Stimulated activated CD8-positive, alpha-beta memory T cell treated with anti-CD3 and anti-CD28 coated beads, Interleukin-15, amount 100 ng/mL, for 24 hours (primary cell): ENCODE measurements at places on chromosomes 7 and 10.

DNA sequence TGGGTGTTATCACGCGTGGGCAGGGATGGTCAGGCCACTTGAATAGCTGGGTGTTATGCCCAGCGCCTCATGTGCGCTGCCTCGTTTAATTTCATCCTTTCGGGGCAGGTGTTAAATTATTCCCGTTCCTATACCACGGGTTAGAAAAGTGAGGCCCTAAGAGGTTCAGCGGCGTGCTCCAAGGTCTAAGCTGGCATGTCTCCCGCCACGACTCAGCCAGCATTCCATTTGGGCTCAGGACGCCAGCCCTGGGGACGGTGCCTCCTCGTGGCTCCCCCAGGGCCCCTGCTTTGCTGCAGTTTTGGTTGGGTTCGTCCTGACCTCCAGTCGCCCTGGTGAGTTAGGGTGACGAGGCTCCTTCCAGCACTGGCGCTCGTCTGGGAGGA lies 124.5 kb downstream of the TRRAP start:
- DNase-seq, result no peak

GRCh38 chr7:82442492-82443035 lies 1.0 kb downstream of the CACNA2D1 start:
- no peak for DNase-seq

GRCh38 chr7:136405931-136406777 lies 429.0 kb upstream of the MTPN start:
- DNase-seq, result no peak

DNA sequence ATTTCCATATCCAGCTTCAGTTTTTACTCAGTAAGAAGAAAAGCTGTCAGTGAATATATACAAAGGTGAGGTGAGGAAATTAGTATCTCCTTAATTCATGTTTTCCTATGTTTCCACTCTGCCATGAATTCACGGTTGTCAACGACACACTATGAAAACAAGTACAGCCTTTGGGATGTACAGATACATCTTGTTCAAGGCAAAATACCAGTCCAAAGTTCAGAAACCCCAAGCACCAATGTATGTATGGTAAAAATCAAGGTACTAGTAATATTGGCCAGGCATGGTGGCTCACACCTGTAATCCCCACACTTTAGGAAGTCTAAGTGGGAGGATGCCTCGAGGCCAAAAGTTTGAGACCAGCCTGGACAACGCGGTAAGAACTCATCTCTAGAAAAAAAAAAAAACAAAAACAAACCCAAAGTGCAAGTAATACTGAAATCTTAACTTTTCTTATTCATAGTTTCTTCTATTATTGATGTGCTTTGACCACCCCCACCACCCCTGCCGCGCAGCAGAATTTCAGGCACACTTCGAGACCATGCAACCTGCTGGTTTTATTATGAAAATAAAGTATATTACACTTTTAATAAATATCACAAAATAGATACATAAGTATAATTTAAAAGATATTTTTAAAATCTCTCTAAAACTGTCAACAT lies 3.5 kb downstream of the ESYT2 start:
- DNase-seq, result no peak

DNA sequence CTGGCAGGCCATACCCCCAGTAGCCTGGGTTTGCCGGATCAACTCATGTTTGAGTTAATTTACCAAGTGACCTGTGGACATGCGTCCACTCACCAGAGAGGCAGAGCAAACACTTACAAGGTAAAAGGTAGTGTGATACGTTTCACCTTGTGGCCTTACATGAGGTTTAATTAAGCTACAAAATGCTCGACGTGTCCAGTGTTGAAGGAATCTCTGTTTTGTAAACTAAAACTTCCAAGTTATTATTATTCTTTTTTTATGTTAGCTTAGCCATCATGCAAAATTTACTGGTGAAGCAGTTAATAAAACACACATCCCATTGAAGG lies 42.9 kb downstream of the RGS10 start:
- DNase-seq, result no peak

GRCh38 chr10:99921948-99922347 lies 87.8 kb downstream of the DNMBP start:
- DNase-seq, result no peak

- no peak for DNase-seq
Measured at GRCh38 chr10:64430690-64431323, 909.6 kb downstream of the REEP3 start.

DNA sequence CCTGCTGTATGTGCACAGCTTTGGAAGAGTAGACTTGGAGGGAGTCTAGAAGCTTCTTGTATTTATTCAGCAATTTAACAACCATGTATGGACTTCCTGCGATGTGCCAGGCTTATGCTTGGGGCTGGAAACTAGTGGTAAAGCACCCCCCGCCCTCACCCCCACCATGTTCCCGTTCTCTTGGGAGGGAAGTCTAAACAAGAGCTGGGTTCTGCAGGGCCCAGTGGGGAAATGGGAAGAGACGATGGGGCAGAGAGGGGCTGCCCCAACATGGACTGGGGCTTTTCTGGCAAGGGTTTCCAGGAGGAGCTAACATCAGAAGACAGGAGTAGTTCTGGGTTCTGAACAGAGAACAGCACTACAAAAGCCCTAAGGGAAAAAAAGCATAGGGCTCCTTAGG lies 8.0 kb downstream of the RASSF4 start:
- no peak for DNase-seq

DNA sequence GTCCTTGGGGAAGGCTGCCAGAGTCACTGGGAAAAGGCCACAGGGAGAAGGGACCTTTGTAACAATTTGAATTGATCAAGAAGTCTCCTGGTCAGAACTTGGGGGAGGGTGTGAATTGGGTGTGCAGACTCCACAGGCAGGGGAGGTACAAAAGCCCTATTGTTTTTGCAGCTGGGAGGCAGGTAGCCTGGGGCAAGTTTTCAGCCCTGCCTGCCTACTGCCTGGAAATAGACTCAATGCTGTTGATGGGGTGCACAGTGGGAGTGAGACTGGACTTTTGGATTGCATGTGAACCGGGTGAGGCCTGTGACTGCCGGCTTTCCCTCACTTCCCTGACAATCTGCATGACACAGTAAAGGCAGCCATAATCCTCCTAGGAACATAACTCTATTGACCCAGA lies 947.0 kb downstream of the REEP3 start:
- no peak for DNase-seq

DNA sequence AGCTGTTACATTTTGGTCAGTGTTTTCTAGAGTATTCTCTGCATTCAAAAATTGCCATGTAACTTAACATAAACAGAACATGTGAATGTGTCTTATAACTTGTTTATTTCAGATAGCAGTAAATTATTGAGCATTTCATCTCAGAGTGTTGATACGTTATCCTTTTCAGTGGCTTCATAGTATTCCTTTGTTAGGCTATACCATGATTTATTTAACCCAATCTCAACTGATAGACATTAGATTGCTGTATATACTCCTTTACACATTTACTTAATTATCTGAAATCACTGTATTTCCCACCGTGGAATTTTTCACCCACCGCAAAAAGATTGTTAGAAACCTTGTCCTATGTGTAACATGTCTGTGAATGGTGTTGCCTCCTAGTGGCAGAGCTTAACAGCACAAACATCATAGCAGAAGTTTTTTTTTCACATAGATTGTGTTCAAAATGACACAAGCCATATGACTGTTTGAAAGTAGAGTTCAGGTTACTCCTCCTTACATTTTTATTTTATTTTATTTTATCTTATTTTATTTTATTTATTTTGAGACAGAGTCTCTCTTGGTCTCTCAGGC lies 21.4 kb downstream of the SLF2 start:
- no peak for DNase-seq

GRCh38 chr7:148898845-148899484 lies 14.9 kb upstream of the EZH2 start:
- DNase-seq, result no peak

DNA sequence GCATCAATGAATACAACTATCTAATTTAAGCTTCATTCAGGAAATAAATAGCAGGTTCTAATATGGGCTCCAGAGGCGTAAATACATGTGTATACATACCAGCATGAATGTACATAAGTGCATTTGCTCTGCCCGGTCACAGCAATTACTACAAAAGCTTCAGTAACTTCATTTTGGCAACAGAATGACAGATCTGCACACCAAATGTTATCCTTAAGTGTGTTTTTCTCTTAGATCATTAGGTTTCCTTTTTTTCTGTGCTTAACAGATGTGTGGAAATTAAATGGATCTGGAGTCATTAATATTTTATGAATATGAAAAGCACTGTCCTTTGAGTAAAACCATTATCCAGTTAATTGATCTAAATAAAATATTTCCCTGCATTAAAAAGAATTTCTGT lies 159.0 kb upstream of the MEOX2 start:
- no peak for DNase-seq

DNA sequence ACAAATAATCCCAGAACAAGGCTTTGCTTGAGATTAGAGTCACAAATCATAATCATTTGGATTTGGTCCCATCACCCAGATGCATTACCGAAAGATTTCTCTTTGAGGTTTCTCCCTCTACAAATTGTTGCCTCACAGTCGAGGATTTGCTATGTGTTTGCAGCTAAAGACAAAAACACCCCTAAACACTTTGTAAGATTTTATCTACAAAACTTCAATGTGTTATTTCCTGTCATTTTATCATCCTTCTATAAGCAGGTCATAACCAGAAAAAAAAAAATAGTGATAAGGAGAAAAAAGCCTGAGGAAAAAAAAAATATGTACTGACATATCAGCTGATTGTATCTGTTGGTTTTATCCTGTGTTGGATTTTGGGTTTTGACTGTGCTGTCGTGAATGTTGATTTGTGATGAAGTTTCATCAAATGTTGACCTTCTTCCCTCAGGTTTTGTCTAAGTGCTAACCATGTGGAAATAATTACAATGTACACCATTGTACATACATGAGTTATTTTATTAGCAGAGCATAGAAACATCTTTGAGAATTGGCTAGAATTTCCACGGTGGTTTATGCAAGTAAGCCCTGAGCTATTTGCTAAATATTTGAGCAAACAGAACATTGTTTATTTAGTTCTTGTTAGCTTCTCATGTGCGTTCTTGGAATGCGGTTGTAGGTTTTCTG lies 274.4 kb downstream of the NEBL start:
- DNase-seq, result no peak

GRCh38 chr7:130136579-130137167 lies 66.3 kb downstream of the KLHDC10 start:
- no peak for DNase-seq

DNA sequence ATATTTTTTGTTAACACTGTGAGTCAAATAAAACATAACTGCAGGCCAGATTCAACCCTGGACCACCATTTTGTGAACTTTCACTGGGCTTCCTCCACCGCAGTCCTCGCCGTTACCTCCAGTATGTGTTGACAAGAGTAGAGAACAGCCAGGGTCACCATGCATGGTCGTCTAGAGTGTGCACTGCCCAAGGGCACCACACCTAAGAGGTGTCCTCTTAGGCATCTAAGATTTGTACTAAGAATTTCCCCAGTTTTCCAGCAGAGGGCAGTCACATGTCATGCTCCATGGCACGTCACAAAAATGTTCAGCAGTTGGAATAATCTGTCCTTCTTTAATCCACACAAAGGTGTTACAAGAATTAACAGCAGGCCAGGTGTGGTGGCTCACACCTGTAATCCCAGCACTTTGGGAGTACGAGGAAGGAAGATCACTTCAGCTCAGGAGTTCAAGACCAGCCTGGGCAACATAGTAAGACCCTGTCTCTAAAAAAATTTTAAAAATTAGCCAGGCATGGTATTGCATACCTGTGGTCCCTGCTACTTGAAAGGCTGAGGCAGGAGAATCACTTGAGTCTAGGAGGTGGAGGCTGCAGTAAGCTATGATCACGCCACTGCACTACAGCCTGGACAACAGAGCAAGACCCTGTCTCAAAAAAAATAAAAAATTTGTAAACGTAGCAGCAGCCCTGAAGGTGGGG lies 71.2 kb upstream of the FOXK1 start:
- DNase-seq, result no peak

GRCh38 chr7:32489788-32490126 lies 423 bp downstream of the LSM5 start:
- no peak for DNase-seq

- no peak for DNase-seq
Measured at GRCh38 chr10:97203220-97203619, 17.5 kb upstream of the SLIT1 start.

DNA sequence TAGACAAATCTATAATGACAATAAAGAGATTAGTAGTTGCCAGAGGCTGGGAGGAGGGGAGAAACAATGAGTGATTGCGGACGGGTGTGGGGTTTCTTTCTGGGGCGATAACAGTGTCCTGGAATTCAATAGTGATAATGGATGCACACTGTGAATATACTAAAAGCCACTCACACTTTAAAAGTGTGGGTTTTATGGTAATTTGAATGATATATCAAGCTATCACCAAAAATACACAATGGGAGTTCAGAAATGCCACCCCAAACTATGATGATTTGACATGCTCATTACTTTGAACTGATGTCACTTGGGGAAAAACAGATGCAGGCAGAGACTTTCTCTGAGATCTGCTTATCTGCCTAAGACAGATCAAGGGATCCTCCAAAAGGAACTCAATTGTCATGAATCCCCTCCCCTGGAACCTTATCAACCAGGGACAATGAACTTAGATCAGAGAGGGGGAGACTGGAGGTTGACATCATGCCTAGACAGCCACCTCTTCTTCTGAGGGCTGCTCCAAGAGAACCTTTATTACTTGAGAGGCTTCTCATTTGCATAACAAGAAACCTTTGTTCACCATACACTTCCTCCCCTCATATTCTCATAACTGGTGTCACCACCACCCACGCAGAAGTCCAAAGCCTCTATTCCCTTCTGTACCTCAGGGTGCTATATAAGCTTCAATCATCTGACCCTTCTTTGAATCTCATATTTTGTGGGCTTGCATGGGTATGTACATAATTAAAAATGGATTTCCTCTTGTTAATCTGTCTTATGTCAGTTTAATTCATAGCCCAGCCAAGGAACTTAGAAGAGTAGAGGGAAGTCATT lies 14.8 kb upstream of the ZC3HAV1 start:
- DNase-seq, result no peak
